Nucleus accumbens (tissue), 56 donors: ENCODE measurements at places on chromosomes 11 and 22.

GRCh38 chr11:28739489-28740280 lies 631.5 kb downstream of the METTL15 start:
- no peak for DNase-seq

DNA sequence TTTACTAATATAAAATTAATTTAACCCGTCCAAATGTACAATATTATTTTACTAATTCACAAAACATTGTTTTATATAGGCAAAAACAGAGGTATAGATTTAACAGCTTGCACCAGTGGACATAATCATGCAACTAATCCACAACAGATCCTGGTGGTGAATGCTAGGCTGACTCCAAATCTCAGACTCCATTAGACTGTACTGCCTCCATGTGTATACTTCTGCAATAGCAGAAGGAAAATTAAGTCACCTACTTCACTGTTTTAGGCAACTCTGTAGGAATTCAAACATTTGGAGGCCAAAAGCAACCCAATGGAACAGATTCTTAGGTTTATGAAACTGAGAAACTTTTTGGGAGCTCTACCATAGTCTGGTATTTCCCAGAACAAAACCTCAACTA lies 30.0 kb upstream of the RAB39A start:
- DNase-seq, result no peak

DNA sequence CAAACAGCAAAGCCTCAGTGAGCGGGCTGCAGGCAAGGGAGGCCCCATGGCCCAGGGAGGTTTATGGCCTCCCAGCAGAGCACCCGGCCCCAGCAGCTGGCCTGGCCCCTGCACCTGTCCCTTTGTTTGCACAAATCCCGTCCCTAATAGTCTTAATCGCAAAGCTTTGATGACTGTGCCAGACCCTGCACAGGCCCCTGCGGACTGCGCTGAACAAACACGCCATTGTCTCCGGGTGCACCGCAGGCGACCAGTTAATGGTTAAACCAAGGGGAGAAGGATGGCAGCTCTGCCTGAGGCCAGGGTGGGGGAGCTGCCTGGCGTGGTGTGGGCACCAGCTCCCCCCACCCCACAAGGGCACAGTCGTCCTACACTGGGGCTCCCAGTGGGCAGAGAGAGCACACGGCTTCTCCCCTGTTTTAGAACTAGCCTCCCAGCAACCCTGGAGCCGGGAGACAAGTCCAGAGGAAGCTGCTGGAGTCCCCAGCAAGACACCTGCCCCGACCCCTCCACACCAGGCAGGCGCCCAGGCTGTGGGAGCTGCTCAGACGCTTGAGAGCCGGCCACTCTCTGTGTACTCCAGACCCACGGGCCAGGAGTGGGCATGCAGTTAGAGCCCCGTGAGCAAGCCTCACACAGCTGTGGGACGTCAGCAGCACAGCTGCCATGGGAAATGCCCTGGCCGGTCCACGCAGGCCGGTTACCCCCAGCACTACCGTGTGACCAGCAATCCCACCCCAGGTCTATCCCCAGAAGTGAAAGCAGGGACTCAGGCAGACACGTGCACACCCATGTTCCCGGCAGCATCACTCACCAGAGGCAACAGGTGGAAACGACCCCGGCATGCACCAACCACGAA lies 39.7 kb upstream of the TH start:
- no peak for DNase-seq

GRCh38 chr11:34192481-34193401 lies 87.3 kb downstream of the NAT10 start:
- DNase-seq, result no peak

GRCh38 chr11:91947215-91947820 lies 277.3 kb upstream of the FAT3 start:
- no peak for DNase-seq

DNA sequence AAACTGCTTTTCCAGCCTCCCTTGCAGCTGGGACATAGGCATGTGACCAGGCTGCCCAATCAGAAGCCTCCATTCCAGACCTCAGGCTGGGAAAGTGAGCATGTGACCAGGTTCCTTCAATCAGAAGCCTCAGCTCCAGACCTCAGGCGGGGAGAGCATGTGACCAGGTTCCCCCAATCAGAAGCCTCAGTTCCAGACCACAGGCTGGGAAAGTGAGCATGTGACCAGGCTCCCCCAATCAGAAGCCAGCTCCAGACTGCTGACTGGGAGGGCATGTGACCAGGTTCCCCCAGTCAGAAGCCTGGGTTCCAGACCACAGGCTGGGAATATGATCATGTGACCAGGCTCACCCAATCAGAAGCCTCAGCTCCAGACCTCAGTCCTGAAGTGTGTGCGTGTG lies 11.7 kb upstream of the IL2RB start:
- no peak for DNase-seq

DNA sequence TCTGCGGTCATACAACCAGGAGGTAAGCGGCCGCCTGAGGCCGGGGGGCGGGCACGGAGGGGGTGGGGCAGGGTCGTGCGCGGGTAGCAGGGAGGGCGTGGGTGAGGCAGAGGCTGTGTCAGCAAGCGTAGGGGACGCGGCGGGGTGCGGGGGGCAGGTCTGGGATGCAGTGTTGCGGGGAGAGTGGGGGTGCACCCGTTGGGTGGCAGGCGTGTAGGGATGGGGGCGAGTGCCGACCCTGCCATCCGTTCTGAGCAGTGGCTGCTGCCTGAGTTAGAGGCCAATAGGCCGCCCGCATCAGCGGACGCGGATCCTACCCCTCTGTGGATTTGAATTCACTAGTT lies 1.4 kb downstream of the RIC8A start:
- DNase-seq, result no peak

DNA sequence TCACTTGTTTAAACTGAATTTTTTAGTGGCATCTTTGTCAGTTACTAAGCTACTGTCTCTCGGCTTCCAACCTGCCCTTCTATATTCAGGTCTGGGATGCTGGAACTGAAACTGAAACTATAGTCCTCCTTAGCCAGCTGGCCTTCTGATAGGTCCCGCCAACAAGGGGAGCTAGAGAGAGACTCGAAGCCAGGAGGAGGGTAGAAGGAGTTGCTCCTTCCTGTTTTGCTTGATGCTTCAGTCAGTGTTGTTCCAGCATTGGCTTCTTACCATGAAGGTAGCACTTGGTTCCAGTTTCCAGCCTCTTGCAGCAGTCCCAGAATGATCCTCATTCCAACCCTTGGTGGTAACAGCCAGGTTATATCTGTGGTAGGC lies 32.9 kb upstream of the HORMAD2 start:
- DNase-seq, result no peak

DNA sequence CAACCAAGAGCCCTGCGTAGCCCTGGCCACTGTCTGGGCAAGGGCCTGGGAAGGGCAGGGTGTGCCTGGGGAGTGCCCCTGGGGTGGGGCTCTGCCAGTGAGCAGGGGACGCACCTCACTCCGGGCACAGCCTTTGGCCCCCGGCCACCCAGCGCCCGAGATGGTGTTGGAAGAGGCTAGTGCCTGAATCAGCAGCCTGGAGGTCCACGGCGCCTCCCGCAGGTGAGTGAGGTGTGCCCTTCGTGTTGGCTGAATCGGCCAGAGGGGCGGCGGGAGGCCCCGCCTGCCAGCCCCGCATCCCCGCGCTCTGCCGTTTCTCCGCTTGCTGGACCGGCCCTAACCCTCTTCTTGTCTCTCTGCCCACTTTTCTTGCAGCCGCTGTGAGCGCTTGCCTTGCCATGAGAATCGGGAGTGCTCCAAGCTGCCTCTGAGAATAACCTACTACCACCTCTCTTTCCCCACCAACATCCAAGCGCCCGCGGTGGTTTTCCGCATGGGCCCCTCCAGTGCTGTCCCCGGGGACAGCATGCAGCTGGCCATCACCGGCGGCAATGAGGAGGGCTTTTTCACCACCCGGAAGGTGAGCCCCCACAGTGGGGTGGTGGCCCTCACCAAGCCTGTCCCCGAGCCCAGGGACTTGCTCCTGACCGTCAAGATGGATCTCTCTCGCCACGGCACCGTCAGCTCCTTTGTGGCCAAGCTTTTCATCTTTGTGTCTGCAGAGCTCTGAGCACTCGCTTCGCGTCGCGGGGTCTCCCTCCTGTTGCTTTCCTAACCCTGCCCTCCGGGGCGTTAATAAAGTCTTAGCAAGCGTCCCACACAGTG lies 60.1 kb downstream of the FBLN1 start:
- DNase-seq, result no peak

DNA sequence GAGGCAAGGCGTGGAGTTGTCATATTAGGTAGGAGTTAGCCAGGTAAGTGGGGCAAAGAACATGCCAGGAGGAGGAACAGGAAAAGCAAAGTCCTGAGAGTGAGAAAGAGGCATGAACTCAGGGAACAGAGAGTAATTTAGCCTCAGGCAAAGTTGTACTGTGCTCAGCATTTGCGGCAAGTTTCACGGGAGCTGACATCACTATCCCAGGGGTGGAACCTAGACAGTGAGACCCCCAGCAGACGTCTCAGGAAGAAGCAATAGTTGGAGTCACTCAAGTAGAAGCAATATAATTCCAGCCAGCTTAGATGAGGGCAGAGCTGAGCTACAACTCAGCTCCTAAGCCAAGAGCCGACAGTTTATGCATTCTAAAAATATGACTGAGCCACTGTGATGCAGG lies 426.0 kb upstream of the ISX start:
- no peak for DNase-seq

- no peak for DNase-seq
Observed at GRCh38 chr11:30960387-30960992, 374.3 kb upstream of the MPPED2 start.

- no peak for DNase-seq
Observed at GRCh38 chr11:57237204-57237681, at the start of gene APLNR. APLNR (minus strand) TSS chr11:57237250; CDS start chr11:57237004, 246 bp downstream.

DNA sequence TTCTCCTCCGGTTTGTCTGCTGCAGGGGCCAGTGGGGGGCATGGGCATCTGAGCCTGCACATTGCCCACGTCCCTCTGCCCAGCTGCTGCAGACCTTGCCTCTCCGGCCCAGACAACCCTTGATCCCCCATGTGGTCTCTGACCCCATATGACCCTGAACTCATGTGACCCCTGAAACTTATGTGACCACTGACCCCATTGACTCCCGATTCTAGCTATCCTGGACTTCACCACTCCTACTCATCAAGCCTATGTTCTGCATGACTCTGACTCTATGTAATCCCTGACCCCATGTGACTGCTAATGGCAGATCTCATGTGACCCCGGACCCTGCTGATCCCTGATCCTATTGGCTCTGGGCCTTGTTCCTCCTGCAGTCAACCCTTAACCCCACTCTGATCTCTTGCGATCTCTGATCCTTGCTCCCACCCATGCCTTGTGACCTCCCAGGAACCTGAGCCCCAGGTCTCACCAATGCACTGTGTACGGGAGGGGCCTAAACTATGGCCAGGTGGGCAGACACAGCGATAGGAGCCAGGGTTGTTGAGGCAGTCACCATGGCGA lies 5.7 kb downstream of the LTBP3 start:
- DNase-seq, result no peak

DNA sequence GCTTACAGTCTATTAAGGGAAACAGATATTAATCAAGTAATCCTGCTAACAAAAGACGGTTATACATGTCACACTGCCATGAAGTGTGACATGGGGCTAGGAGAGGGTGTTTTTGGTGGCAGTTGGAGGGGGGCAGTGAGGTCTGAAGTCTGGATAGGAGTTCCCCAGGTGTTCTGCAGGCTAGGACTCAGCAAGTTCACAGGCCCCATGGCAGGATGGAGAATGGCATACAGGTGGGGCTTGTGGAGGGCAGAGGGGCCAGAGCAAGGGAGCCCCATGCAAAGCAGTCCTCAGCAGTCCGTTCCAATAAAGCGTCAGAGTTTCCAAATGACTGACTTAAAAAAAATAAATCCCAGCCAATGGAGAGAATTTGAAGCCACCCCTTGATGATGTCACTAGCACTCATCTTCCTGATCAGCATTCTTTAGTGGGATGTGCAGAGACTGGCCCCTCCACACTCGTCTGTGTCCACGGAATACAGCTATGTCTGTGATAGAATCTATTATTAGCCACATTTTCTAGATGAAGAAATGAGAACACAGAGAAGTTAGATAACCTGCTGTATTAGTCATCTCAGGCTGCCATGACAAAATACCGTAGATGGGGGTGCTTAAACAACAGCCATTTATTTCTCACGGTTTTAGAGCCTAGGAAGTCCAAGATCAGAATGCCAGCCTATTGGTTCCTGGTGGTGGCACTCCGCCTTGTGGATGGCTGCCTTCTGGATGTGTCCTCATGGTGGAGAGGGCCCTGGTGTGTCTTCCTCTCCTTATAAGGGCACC lies 32.6 kb downstream of the PRDM11 start:
- DNase-seq, result no peak

DNA sequence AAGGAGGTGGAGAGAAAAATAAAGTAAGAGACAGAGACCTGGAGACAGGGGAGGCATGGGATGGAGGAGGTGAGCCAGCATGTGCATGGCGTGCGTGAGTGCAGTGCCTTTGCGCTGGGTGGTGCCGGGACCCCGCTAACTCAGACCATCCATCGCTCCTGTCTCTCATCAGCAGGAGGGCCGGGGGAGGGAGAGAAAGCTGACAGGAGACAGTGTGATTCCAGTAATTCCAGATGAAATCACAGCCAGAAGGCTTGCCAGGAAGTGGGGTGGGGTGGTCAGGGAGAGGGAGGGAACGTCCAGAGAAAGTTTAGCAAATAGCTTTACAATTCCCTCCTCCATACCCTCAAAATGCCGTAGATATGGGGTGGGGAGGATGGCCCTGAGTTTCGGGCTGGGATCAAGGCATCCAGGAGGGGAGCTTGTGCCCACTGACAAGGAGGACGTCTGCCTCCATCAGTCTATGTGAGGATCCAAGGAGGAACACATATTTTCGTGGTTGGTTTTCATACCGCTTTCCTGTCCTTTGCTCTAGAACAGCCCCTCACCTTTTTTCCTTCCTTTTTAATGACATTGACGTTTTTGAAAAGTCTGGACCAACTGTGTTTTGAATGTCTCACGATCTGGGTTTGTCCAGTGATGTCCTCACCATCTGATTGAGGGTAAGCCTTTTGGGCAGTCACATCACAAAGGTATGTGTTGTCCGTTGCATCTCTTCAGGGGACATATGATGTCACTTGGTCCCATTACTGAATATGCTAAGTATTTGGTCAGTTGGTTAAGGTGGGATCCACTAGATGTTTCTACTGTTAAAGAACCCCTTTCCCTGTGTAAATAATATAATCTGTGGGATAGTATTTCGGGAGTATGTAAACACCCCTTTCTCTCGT lies 567.3 kb downstream of the MIAT start:
- no peak for DNase-seq

GRCh38 chr11:128153697-128154048 lies 433.7 kb downstream of the ETS1 start:
- no peak for DNase-seq
